ENCODE measurements at places on chromosomes 1 and 21.

DNA sequence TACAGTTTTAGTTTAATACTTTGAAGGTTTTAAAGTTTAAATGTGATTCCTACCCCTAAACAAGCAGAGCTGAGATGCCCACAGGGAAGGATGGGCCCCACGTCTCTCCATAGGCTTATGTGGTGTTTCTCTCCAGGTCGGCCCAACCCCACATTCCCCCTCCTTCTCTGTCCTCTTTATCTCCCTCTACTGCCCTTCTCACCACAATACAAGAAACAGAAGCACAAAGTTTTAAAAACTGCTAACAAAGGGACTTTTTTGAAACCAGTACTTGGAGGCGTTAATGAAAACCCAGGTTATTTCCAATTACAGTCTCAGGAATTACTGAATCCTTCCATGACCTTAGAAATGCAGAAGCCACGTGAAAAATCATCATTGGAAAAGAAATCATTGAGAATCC, 324.0 kb downstream of the NTNG1 start:
- DNase-seq, result no peak

DNA sequence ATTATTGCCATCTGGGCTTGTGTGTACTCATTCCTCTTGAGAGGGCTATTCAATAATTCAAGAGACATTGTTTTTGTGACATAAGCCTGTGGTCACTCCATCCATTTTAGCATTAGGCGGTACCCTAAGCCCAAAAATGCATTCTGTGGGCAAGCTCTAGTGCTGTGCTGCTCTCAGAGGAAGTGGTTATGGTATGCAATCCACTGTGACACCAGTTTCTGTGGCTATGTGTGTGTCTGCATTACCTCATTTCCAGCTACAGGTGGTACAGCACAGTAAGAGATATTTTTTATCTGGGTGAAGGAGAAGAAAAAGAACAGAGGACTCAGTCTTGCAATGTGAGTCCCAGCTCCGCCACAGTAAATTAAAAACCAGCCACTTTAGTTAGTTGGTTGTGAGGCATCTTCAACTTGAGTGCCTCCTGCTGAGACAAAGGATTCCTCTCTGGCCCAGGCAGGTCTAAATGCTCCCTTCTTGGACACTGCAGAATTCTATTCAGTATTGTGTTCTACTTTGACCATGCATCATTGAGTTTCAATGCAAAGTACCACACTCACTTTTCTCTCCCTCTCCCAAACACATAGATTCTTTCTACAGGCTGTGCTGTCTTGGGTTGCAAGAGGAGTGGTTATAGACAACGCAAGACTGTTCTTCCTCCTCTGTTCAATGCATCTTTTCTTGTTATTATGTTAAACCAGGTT, 777.8 kb upstream of the BRINP3 start:
- no peak for DNase-seq

DNA sequence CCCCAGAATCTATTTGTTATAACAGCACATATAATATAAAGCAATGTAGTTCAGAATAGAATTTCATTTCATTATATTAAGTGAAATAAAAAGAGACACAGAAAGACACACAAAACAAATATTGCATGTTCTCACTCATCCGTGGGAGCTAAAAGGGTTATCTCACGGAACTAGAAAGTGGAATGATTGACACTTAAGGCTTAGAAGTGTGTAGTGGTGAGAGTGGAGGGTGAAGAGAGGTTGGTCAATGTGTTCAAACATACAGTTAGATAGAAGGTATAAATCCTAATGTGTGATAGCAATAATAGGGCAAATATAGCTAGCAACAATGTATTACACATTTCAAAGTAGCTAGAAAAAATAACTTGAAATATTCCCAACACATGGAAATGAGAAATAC, 1001.7 kb upstream of the TMPRSS15 start:
- DNase-seq, result no peak

- peak; percentile 5 for DNase-seq
Measured at GRCh38 chr21:40671716-40672115, 175.2 kb downstream of the DSCAM start.

GRCh38 chr1:200423235-200423634, 13.4 kb upstream of the ZNF281 start:
- DNase-seq, result no peak

- DNase-seq, result peak; percentile 66
Measured at GRCh38 chr1:11719313-11720032, 16.5 kb upstream of the AGTRAP start.

DNA sequence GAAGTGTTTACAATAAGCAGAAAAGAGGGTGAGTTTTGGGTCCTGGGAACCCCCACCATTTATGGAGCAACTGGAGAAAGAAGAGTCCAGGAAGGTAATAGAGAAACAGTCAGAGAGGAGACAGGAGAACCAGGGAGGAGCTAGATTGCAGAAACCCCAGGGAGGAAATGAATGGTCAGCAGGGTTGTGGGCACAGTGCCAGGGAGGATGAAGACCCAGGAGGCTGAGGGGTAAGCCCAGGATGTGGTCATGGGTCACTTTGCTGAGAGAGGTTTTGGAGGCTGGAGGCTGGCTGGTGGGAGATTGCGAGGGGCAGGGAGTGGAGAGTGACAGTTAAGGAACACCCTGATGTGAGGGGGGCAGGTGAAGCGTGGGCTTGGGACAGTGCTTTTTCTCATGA, 169.9 kb upstream of the CSF3R start:
- DNase-seq, result no peak

GRCh38 chr21:46110499-46111192, 12.7 kb downstream of the COL6A2 start:
- DNase-seq, result peak; percentile 20

- DNase-seq, result peak; percentile 78
Measured at GRCh38 chr1:21069549-21069948, 107.1 kb downstream of the EIF4G3 start.

GRCh38 chr1:6440198-6441126, 15.9 kb downstream of the ESPN start:
- DNase-seq, result peak; percentile 56

GRCh38 chr1:202580619-202581018, 129.6 kb downstream of the SYT2 start:
- no peak for DNase-seq

DNA sequence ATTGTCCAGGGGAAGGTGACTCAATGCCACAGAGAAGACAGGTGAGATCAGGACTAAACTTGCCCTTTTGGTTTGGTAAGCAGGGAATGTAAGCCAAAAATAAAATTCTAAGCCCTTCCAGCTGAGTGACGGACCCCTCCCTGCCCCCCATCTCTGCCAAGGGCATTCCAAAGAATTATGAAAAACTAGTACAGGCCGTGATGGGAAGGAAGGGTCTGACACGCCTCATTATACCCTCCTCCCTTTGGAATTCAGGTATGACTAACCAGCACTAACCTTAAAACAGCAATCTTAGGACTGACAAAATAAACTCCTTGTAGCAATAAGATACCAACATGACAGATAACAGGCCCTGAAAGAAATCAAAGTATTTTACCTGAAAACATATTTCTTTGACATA, 99.6 kb downstream of the GABPA start:
- DNase-seq, result no peak

- DNase-seq, result peak; percentile 47
Measured at GRCh38 chr1:13725714-13726175, 25.8 kb downstream of the PRDM2 start.

DNA sequence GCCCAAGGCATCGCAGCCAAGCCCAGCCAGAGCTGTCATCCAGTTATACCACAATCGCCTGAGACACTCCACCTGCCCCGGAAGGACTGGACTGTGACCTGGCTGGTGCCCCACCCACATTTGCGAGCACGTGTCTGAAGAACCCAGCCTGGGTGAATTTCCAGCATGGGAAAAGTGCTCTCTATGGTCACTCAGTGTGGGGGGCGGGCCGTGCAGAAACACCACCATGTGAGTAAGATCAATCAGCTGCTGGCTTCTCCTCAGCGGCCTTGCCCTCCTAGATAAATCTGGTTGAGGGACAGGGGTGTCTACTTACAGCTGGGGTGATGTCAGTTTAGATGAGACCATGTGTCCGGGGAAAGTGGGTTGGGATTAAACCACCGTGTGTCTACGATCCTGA, 44.8 kb downstream of the URB1 start:
- no peak for DNase-seq

- DNase-seq, result no peak
Measured at GRCh38 chr1:174023440-174023839, 1.3 kb upstream of the RC3H1 start.

GRCh38 chr1:113123737-113124136, 50.7 kb downstream of the LRIG2 start:
- DNase-seq, result no peak

GRCh38 chr1:14808768-14809167, 210.3 kb downstream of the KAZN start:
- DNase-seq, result no peak

DNA sequence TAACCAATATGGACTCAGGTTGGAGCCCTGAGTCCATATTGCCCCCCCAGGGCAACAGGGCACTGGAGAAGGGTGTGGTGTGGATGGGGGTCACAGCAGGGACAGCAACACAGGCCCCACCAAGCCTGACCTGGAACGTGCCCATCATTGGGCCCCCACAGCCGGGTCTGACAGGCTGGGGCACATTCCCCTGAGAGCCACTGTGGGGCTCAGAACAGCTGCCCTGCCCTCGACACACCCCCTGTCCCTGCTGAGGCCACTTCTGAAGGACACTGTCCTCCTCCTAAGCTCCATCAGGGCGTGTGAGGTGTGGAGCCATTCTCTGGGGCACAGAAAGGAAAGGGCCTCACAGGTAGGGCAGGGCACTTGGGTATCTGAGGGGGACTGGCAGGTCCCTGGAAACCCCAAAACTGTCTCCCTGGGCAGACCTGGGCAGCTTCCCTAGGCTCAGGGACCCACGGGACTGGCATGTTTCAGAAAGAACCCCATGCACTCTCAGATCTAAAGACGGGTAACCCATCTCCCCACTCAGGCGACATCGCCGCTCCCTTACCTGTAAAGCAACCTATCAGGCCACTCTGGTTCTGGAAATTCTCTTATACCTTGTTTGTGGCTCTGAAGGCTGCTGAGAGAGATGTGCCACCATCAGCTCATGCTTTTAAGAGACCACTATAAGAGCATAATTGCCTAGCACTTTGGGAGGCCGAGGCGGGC, 95.5 kb downstream of the DMRTB1 start:
- DNase-seq, result no peak

DNA sequence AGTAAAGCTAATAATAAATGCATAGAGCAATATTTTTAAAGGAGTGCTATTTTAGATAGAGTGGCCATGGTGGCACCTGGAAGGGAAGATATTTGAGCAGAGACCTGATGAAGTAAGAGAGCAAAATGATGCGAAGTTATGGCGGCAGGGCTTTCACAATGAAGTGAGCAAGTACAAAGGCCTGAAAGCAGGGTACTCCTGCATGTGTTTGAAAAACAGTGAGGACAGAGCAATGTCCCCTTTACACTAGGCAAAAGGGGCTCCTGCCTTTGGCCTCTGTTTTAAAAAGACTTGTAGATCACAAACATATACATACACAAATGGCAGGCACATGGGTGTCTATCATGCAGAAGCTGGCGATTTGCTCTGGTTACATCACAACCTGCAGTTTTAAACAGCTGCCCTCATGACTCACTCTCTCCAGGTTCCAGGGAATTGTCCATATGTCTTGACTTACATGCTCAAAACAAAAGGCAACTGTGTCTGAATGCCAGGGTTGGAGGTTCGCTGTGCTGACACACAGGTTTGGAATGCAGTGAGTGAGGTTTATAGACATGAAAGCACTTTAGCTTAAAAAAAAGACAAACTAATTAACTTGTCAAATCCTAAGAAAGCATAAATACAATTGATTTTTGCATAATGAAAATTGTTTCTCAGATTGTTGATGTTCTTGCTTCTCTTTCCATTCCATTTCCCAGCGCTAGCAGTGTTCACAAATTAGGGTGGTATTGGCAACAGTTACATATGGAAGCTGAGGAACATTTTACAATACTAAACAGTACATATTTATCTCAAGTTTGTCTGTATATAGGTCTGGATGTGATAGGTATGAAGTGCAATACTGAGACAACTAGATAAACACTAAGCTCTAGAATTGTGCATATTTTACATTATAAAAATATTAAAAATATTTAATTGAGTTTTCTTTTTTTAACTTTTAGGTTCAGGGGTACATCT, 313.9 kb downstream of the BARHL2 start:
- peak; percentile 5 for DNase-seq

GRCh38 chr1:46333300-46334029, 7.1 kb upstream of the NSUN4 start:
- peak; percentile 49 for DNase-seq

DNA sequence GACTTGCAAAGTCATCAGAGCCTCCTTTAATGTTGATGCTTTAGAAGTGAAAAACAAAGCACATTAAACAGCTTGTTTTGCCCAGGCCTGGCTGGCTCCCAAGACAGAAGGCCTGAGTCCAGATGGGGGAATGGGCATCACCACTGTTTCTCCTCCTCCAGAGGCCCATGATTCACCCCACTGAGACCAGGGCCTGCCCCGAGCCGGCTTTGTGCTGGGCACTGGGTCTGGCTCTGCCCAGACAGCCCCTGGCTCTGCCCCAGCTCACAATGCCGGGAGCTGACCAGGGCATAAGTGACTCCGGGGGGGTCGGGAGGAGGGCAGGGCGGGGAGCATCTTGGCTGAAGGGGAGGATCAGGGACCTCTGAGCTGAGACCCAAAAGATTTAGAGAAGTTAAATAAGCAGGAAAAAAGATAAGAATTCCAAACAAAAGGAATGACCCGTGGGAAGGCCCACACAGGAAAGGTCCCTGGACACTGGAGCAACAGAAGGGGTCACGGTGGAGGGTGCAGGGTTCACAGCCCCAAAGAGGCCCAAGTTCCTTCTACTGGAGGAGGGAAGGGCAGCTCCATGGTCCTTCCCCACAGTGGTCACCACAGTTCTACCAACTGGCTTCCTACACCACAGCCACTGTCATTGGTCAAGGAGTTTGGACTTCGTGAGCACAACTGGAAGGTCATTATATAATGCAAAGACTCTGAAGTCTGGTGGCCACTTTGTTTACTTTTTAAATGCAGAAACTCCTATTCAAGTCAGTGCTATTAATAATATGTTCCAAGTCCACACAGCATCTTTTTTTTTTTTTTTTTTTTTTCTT, 5.5 kb downstream of the C2CD2 start:
- peak; percentile 71 for DNase-seq

DNA sequence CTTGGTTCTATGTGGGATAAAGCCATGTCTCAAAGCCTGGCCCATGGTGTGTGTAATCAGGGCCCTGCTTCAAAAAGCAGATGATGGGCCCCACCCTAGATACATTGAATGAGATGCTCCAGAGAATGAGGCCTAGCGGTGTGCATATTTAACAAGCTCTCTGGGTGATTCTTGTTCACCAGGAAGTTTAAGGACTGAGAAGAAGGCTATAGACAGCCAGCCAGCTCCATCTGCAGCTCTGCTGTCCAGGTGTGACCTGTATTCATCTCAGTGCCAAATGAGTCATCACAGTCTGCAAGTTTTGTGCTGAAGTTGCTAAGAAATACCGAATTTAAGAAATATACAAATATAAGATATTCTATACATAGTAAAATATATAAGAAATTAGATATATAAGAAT, 182.0 kb upstream of the RUNX1 start:
- no peak for DNase-seq
